Activated naive CD8-positive, alpha-beta T cell treated with anti-CD3 and anti-CD28 coated beads for 36 hours (primary cell): ENCODE measurements at places on chromosomes 1 and 21. TPM values are rescaled to one million over a fixed set of nuclear protein-coding genes. Genes with fewer than 3 reads are reported as not detected.

Gene NTRK1
- 3.4 TPM for total RNA-seq

Gene MEX3A
- total RNA-seq: 0.35 TPM

Gene RBM11
- 6.3 TPM for total RNA-seq

- no peak for DNase-seq
These were observed 1.8 kb downstream of the CAP1 start for GRCh38 chr1:40042341-40042740.

DNA sequence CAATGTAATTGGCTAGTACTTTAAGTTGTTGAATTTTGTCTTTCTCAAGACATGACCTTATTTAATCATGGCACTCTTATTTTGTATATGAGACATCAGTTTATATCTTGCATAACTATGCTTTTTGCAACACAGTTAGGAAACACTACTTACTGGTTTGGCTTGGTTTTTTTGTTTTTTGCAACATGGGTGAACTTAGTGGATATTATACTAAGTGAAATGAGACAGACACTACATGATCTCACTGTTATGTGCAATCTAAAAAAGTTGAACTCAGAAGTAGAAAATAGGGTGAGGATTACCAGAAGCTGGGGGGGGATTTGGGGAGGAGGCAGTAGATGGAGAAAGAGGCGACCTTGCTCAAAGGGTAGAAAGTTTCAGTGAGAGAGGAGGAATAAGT lies 132.1 kb downstream of the PLA2G4A start:
- DNase-seq: no peak

DNA sequence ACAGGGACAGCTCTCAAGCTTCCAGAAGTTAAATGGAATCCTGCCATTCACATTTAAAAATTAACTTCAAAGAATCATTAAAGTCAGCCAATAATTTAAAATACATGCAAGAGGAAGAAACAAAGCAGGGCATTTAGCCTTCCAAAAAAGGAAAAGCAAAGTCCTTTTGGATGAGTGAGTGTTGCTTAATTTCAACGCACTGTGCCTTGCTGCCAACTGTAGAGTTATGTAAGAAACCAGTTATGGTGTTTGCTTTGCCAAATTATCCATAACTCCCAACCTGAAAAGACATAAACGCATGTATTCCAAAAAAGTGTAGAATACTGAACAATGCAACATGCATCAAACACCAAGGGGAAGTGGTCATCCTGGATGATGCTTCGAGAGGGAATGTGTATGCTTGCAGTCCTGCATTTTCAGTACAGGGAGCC lies 16.1 kb upstream of the KCNE1 start:
- no peak for DNase-seq

GRCh38 chr1:200226969-200227303 lies 182.9 kb downstream of the ZNF281 start:
- no peak for DNase-seq

DNA sequence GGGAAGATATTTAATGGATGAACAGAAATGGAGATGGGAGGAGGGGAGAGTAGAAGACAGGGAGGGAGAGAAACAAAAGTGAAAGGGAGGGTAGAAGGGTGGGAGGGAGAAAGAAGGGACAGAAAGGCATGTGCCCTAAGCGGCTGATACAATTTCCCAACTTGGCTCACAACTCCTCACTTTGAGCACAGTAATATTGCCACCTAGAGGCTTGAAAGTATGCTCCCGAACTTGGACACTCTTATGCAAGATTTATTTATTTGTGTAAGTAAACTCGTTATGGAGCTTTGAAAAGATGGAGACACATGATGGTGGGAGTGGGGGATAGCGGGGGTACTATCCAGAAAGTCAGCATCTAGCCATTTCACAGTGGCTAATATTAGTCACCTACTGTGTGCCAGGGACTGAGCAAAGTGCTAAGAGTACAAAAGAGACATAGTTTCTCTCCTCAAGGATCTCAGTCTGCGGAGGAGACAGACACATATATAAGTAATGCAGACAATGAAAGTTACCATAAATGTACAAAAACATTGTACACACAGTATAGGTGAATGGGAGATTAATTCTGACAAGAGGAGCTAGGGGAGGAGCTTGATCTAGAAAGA lies 189.7 kb downstream of the SEC16B start:
- no peak for DNase-seq

GRCh38 chr21:26227130-26227529 lies 56.6 kb upstream of the APP start:
- no peak for DNase-seq

DNA sequence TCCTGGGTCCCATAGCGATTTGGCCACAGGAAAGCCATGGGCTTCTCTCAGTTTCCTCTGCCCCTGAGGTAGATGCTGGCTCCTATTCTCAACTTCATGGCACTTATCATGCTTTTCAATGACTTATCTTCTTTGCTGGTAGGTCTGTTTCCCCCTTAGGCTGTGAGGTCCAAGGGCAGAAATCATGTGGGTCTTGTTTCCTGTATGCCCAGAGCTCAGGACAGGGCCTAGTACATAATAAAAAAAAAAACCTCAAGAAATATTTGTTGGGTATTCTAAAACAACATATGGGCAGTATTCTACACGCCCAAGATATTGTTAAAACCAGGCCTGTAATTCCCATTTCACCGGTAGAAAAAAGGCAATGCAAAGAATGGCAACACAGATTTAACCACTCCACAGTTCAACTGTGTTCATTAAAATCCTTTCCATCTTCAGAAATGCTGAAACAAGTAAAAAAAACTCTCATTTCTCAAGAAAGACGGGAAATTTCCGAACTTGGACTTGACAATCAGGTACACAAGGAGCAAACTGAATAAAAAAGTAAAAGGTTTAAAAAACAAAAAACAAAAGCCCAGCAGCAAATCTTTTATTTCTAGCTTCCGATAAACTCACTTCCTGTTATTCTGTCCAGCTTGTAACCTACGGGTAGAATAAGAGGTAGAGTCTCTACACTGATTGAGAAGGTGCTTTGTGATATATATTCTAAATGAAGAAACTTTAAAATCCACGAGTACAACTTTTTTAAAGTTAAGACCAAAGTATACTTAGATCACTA lies 6.3 kb upstream of the TDRD10 start:
- no peak for DNase-seq
